ENCODE measurements at places on chromosomes 4 and X.

DNA sequence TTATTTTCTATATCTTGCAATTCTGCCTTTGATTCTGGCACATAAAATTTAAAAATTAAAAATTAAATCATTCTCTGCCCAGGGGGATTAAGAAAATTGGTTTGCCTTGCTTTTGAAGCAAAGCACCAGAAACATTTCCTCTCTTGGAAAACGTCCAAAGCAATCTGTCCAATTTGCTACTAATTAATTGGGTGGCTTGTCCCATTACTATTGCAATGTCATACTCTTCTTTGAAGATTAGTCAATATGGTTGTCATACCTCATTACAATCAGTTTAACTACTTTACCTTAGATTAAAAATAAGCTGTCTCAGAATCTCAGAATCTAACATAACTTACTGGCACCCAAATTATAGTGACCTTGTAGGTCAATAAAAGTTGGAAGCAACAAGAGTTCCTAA is 208.8 kb downstream of the TMA16 start:
- no peak for DNase-seq

GRCh38 chrX:53714580-53715345 is 28.2 kb upstream of the HUWE1 start:
- peak; percentile 19 for DNase-seq

DNA sequence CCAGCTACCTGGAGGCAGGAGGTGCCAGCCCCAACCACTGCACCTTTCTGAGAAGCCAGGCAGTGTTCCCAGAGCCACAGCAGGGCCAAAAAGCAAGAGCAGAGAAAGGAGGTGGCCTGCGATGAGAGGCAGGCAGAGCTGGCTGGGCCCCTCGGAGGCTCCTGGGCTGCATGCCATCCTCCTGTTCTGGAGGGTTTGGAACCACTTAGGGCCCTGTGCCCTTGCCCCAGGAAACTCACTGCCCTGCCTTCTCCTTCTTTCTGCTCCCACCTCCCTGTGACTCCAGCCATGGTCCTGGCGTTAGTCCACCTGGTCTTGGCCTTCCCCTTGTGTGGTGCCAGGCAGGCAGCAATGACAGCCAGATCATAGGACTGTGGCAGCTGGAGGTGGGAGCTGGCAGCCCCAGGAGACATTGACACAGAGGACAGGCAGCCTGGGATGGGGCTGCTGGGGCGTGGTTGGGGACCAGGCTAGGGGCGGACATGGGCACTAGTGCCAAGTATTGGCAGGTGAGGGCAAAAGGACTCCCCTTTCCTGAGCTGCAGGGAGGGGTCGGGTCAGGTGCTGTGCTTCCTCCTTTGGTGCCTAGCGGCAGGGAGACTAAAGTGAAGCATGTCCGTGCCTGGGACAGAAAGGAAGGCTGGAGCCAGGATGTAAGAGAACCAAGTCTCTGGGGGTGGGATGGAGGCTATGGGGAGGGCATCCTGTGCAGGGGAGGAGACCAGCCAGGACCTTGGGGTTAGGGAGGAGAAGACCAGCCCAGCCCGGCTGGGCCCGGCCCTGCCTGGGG is 1.4 kb downstream of the APLN start:
- no peak for DNase-seq

DNA sequence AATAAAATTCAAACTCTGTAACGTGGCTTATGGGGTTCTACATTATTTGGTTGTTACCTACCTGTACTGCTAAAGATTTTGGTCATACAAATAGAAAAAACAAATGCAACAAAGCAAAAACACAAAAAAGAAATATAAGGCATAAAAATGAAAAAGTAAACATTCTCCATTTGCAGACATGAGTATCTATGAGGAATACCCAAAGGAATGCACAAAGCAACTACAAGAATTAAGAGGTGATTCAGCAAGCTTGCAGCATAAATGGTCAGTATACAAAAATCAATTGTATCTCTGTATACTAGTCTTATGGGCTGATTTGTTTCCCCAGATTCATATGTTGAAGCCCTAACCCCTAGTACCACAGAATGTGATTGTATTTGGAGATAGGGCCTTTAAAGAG is 3.6 kb upstream of the PDE5A start:
- no peak for DNase-seq

DNA sequence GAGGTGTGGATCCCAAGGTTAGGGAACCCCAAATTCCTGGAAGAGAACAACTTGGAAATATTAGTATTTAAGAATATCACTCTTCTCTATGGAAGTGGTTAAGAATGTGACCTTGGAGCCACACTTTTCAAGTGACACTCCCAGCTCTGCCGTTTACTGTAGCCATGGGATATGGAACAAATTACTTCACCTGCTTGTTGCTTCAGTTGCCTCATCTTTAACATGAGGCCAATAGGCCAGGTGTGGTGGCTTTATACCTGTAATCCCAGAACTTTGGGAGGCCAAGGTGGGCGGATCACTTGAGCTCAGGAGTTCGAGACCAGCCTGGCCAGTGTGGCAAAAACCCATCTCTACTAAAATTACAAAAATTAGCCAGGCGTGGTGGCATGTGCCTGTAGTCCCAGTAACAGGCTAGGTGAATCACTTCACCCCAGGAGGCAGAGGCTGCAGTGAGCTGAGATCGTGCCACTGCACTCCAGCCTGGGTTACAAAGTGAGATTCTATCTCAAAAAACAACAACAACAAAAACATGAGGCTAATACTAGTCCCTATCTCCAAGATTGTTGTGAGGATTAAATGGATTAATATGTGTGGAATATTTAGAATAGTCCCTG is 13.0 kb downstream of the IL13RA1 start:
- no peak for DNase-seq

DNA sequence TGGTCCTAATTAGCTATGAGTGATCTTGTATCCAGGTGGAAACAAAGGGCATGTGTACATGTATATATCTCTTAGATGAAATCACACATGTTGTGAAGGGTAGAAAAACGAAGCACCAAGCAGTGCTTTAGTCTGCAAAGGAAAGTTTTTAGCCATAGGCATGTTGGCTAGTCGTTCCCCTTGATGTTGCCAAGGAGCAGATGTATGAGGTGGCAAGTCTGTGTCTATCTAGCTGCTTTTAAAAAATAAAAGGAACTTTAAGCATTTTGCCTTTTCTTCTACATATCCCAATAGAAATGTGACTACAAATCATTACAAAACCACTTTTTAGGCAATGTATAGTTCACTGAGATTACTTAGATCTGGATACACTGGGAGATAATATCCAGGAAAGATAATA is 63.1 kb downstream of the NSUN7 start:
- no peak for DNase-seq

- no peak for DNase-seq
Measured at GRCh38 chrX:111917591-111917990, 41.6 kb downstream of the TRPC5OS start.

DNA sequence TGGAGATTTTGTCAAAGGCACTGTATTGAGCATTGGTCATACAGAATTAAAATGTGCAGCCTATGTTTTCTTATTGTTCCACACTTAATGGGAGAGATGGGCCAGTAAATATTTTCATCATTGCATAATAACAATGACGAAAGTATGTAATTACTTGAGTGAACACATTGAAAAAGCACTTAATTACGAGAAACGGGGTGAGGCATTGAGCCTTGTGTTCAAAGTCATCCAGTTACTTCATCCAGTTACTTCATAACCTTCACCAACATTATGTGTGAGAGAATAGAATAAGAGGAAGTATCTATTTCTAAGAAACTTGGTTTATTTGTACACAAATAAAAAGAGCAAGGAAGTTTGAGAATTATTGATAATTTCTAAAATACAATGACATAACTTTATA is 1427.0 kb downstream of the ADGRL3 start:
- no peak for DNase-seq

GRCh38 chr4:132669786-132670185 is 479.3 kb upstream of the PCDH10 start:
- no peak for DNase-seq

DNA sequence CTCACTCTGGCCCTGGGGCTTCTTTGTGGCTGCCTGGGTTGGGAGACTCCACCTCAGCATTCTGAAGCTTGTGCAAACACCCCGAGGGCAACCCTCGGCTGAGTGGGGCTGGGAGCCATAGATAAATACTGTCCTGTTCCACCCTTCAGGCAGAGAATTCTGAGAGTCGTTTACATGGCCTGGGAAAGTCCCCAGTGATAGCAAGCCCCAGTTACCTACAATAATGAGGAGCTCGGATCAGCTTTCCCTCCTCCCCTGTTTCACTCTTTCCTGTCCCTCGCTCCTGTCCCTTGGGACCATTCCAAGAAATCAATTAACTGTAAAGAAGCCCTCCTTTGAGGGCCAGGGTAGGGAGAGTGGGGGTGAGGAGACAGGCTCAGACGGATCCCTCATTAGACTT is 31.6 kb upstream of the DDX3X start:
- DNase-seq: no peak

GRCh38 chr4:2280531-2281300 is 18.8 kb upstream of the MXD4 start:
- DNase-seq: no peak

GRCh38 chrX:63282077-63282476 is 69.1 kb downstream of the SPIN4 start:
- DNase-seq: no peak

DNA sequence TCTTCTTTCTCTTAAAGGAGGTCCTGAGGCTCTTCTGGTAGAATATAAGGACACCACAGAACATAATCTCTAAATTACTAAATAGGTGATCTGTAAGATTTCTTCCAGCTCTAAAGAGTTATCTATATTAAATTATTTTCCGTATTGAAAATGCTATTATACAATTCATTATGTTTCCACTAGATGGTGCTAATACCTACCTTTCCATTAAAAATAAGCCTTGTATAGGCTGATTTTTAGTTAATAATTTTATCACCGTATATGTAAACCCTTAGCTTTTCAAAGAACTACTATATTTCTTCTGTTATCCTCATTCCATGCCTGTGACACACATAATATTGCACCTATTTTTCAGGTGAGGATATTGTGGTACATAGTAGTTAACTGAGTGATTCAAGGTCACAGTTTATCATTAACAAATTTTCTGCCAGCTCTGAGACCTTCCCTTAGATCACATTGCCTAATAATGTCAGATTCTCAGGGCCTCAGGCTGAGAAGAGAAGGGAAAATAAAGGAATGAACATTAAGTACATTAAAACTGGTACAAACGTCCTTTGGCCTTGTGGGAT is 138.8 kb downstream of the TEX11 start:
- DNase-seq: no peak

DNA sequence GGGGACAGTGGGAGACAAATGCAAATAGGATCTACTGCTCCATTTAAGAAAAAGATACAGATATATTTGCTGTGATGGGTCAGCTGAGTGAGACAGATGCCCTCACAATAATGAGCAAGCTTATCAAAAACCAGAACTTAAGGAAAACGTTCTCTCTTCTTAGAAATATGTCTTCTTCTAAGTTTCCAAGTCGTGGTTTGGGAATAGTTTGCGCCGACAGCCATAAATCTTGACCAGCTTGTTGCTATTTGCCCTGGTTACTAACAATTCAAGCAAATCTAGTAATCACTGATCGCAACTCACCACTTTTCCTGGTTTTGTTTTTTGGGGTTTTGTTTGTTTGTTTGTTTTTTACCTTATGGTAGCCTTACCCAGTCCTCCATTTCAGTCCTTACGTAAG is 67.6 kb upstream of the GUCY1A1 start:
- DNase-seq: no peak

DNA sequence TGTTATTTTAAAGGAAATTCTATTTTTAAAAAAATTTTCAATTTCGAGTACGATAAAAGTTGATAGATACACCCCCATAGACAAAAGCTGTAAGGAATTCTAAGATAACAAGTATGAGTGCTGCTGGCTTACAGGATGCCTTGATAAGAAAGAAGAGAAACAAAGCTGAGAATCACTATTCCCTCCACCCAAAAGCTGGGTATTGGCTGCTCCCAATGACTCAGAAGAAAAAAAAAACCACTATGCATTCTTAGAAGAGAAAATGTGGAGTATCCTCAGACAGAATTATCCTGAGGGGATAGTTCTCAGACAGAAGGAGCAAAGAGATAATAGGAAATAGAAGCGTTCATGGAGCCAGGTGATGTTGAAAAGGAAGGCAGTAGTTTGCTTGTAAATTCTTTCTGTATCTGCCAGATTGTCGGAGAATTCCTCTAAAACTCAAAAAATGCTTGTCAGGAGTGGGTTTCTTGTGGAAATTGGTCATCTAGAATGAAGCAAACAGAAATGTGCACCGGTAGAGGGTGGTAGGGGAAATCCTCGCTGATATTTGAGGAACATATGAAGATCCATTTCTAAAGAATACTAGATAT is 217.5 kb upstream of the ADAMTS3 start:
- no peak for DNase-seq

- no peak for DNase-seq
Measured at GRCh38 chr4:181176306-181176705, 1066.9 kb upstream of the TENM3 start.

- DNase-seq: no peak
Measured at GRCh38 chr4:10684631-10685030, at the start of gene CLNK. CLNK (minus strand) TSS chr4:10684768; CDS start chr4:10667869, 16,899 bp downstream.

DNA sequence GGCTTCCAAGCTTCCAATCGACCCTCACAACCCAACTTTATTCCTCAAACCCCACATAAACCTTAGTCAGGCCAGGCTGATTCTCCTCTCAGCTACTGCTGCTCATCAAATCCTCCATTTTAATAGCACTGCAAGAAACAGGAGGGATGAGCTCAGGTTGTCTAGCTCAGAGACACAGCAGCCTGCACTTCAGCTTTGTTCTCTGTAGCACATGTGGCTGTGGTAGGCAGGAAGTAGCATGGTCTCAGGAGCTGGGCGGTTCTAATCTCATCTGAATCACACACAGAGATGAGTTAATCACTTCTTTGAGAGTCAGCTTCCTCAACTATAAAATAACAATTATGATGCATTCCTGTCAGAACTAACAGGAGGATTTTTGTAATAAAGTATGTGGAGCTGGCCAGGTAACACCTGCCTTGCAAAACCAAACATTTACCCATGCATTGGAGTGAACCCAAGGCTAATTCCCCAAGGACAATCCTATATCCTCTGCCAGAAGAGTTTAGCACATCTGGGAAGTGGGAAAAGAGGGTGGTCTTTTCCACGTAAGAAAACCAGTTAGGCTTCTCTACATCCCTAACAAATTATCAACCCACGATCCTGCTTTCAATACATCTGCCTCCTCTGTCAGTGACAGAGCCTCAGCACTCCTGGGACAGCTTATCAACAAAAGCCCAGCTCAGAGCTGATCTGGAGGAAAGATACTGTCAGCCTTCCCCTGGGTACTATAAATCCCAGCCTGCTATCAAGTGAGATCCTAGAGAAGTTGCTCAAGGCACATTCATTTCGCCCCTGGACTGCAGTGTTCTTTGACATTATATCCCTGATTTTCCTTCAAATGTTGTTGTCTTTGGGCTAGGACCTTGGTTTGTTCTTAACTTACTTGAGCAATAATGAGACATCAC is 32.8 kb downstream of the ELOVL6 start:
- DNase-seq: no peak

- no peak for DNase-seq
Measured at GRCh38 chr4:188299161-188299560, 159.9 kb downstream of the TRIML1 start.
